ENCODE measurements at places on chromosomes 5 and 9.

- H3K36me3 ChIP-seq: no peaks in the 10 kb centered on the region
- H3K4me1 ChIP-seq: no peaks in the 10 kb centered on the region
- H3K4me3 ChIP-seq: no peak overlapping the region
- ATAC-seq: no peak
These were observed 365.4 kb upstream of the PTGER4 start for GRCh38 chr5:40314275-40314674.

- peaks cover 4% of the 10 kb centered on the region for H3K36me3 ChIP-seq
- peak overlapping the region; percentile 45 for H3K4me3 ChIP-seq
- H3K27ac ChIP-seq: no peak overlapping the region
- H3K27me3 ChIP-seq: peaks cover 98% of the 10 kb centered on the region
- no peak for ATAC-seq
These were observed 1.1 kb upstream of the FOXB2 start for GRCh38 chr9:77018058-77018968.

DNA sequence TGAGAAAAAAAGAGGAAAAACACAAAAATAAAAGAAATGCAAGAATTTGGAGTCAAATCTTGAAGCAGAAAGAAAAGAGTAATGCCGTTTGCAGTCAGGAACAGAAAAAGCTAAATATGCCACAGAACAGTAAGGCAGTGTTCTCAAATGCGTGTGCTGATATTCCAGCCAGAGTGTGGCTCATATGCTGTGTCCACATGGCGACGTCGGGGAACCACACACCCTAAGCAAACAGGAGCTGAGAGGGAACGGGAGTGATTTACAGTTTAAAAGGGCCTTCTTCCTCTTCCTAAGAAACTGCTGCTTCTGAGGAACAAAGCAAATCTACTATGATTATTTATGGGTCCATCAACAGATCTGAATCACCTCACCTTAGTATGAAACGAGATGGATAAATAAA, 42.7 kb downstream of the DDX31 start:
- peaks cover 72% of the 10 kb centered on the region for H3K36me3 ChIP-seq
- no peak for ATAC-seq
- H3K27me3 ChIP-seq: no peaks in the 10 kb centered on the region
- no peaks in the 10 kb centered on the region for H3K4me1 ChIP-seq
- no peak overlapping the region for H3K4me3 ChIP-seq

GRCh38 chr5:130870691-130871090, 294.4 kb downstream of the HINT1 start:
- H3K4me3 ChIP-seq: no peak overlapping the region
- no peaks in the 10 kb centered on the region for H3K36me3 ChIP-seq
- no peak overlapping the region for H3K27ac ChIP-seq
- no peak for ATAC-seq

GRCh38 chr9:32405506-32405905, 21.1 kb downstream of the ACO1 start:
- H3K27me3 ChIP-seq: no peaks in the 10 kb centered on the region
- no peak overlapping the region for H3K27ac ChIP-seq
- H3K4me3 ChIP-seq: no peak overlapping the region
- H3K4me1 ChIP-seq: peaks cover 21% of the 10 kb centered on the region
- H3K36me3 ChIP-seq: peaks cover 51% of the 10 kb centered on the region

DNA sequence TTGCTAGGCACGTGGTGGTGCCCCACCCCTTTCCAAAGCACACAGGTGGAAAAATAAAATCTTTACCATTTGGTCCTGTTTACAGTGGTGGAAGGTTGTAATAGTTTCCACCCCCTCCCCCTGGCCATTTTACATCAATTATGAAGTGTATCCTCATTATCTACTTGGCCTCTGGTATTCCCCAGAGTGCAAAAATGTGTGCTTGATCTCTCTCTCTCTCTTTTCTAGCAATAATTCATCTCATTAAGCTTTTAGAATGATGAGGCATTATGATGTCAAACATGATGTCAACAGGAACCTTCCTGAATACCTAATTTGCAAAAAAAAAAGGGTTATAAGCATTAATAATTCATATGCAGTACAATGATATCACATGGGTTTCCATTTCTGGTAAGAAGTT, 3.1 kb downstream of the PDE8B start:
- no peak overlapping the region for H3K27ac ChIP-seq
- no peak overlapping the region for H3K4me3 ChIP-seq
- no peaks in the 10 kb centered on the region for H3K36me3 ChIP-seq
- no peak for ATAC-seq
- H3K4me1 ChIP-seq: peaks cover 16% of the 10 kb centered on the region

DNA sequence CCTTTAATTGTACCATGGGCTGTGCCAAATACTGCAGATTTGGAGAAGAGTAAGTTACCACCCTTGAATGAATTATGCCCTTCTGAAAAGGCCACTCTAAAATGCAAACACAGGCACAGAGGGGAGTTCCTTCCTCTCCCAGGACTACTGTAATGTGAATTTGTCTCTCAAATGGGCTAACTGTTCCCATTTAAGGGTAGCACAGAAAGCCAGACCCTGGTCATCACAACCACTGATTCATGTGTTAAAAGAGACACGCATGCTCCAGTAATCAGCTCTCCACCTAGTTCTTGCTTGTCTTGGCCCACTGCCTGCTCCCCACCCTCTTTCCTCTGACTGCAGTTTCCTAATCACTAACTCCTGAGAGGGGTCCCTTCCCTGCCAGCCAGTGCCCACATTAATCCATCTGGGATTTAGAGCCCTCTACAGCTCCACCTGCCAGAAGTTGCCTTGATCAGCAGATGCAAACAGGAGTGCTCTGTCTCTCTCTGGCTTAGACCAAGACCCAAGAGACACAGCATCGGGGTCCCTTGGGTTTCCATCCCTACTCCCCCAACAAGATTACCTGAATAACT, 382.4 kb downstream of the TMEM167A start:
- no peaks in the 10 kb centered on the region for H3K36me3 ChIP-seq
- no peaks in the 10 kb centered on the region for H3K4me1 ChIP-seq
- no peaks in the 10 kb centered on the region for H3K27me3 ChIP-seq
- no peak overlapping the region for H3K4me3 ChIP-seq
- ATAC-seq: no peak

DNA sequence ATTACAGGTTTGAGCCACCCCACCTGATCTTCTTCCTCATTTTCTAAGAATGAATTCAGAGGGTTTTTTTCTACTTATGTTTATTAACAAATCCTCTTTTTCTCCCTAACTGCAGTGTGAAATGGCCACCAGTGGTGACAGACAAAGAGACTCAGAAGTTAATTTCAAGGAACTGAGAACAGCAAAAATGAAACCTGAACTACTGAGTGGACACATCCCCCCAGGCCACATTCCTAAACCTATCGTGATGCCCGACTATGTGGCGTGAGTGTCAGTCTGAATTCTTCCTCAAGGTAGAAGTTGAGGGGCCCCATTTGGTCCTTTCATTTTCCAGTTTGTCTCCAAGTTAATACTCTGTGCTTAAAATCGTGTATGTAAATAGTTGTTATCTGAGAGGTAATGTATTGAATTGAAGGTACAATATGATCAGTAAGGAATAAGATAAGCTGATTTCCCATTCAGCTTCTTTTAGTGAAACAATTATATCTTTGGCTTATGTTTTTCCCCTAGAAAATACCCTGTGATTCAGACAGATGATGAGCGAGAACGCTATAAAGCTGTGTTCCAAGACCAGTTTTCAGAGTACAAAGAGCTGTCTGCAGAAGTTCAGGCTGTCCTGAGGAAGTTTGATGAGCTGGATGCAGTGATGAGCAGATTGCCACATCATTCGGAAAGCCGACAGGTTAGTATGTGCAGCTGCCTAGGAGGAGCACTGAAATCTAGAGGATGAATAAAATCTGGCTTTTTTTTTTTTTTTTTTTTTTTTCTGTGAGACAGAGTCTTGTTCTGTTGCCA, 17.7 kb downstream of the MARVELD2 start:
- H3K4me1 ChIP-seq: peaks cover 14% of the 10 kb centered on the region
- peak overlapping the region; percentile 86 for H3K27ac ChIP-seq
- H3K36me3 ChIP-seq: peaks cover 13% of the 10 kb centered on the region

GRCh38 chr5:73189871-73190376, 16.9 kb downstream of the TMEM174 start:
- no peak overlapping the region for H3K4me3 ChIP-seq
- no peak overlapping the region for H3K27ac ChIP-seq
- H3K27me3 ChIP-seq: peaks cover 28% of the 10 kb centered on the region
- H3K4me1 ChIP-seq: no peaks in the 10 kb centered on the region

Data from stimulated activated memory B cell treated with anti-CD40 and anti-IgM and Interleukin-4, amounts not matched to agents 10 μg/mL and 1 μg/mL and 100 μg/mL, for 72 hours (primary cell).